ENCODE measurements at places on chromosomes 7 and 10.

DNA sequence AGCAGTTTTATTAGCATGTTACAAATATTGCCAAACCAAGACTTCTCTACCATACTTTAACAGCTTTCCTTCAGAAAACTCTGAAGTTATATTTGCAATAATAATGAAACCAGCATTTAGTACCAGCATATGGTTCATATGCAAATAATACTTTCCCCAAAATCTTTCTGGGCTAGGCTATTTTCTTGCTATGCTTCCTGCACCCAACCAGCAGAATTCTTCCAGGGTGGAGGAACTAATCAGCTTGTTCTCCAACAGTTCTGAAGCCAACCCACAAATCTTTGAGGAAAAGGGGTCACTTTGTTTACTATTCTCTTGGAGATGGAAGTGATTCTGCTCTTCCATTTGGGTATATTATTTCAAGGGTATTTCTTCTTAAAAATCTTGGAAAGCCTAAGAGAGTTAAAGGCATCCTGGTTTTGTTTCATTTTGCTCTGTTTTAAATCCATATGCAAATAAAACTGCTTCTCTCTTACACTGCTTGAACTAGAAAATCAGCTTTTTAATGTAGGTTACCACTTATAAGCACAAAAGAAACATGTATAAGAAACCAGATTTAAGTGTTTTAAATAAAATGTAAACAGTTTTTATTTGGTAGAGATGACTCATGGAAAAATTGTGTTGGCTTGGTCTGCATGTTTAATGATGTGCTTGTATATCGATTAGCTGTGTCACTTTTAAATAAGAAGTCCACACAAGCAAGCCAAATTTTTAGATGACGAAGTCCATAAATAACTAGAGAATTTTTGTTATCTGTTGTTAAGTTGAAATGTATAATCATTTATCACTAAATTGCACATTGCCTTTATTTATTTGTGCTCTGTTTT lies 103.7 kb downstream of the HECTD2 start:
- no peak for DNase-seq

- no peak for DNase-seq
Measured at GRCh38 chr10:10564081-10564794, 453.4 kb upstream of the CELF2 start.

GRCh38 chr10:59387951-59388670 lies 25.8 kb upstream of the FAM13C start:
- peak; percentile 74 for DNase-seq

GRCh38 chr7:4683043-4683883 lies 1.2 kb downstream of the FOXK1 start:
- DNase-seq, result peak; percentile 11

DNA sequence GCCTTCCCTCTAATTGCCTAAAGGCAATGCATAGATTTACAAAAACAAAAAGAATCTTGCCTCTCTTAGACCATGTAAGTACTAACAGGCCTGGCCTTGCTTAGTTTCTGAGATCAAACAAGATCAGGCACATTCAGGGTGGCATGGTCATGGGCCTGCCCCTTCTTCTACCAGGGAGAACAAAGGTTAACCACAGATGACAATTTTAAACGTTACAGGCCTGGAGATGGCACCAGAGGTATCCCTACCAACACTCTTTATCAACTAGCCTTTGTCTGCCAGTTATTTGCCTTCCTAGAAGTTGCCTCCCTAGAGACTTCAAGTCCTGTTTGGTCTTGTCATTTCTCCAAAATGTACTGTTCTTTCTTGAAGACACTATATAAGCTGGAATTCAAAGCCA lies 252.6 kb downstream of the DOCK4 start:
- DNase-seq, result peak; percentile 11

- DNase-seq, result no peak
Measured at GRCh38 chr10:69633673-69634635, 3.9 kb downstream of the FAM241B start.

DNA sequence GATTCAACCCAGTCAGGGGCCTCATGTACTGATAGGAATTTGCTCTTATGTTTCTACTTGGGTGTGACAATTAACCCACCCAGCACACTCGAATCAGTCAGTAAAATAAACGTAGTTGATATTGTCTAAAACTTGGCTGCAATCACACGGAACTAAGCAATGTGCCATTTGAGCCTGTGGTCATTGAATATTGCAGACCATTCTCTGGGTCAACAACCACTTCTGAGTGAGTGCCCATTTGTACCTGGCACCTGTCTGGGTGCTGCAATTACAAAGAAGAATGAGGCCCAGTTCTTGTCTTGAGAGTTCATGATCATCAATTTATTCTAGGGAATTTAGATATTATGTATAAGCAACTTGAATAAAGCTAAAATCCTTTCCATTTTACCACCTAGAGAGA lies 29.8 kb downstream of the NPY start:
- DNase-seq, result no peak

DNA sequence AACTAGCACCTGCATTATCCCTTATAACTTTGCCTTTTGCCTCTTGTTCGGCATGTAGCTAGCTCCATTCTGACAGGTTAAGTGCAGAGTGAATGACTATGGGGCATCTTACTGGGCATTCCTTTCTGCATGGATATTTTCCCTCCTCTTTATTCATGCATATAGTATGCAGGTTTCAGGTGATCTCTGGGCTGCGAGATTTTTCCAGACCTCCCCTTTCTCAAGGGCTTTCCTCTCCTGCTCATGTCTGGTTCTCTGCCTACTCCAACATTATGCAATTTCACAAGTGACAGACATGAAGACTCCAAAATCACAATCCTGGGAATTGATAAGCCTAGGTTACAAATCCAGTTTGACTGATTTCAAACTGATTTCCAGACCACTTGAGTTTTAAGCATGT lies 503.8 kb downstream of the NXPH1 start:
- DNase-seq, result no peak

Measured in OCI-M1 (cell line).